ENCODE measurements at places on chromosomes 6 and 20.

- DNase-seq: peak; percentile 17
These were observed 3.6 kb upstream of the MATN4 start for GRCh38 chr20:45311589-45312211.

- no peak for DNase-seq
These were observed 10.7 kb downstream of the SDC4 start for GRCh38 chr20:45337367-45338120.

DNA sequence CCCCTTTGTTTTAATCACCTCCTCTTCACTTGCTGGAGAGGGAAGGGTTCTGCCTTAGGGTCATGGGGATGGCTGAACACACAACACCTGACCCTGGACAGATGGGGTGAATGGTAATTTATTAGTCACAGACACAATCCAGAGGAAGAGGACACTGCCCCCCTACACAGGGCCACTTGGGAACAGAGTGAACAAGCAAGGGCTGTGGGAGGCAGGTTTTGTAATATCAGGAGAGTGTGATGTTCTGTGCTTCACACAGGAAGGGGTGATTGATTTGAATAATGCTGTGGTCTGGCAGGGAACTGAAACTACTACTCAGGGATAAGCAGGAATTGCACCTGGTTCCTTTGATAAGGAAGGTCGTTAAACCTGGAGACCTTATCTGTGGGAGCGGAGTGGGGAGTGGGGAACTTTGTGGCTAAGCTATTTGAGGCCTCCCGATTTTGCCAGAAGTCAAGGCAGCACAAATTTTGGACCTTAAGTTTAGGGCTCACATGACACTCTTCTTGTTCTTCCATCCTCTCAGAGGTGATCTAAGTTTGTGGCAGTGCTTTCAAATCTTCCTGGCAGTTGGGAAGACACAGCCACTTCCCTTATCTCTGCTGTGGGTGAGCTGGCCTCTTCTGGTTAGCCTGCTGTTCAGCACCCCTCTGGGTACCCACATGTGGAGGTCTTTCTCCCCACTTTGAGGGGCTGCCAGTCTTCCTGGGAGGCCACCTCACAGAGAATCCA, 77.8 kb downstream of the CD164 start:
- DNase-seq: no peak

- DNase-seq: no peak
These were observed 295.6 kb upstream of the PLN start for GRCh38 chr6:118252474-118252873.

DNA sequence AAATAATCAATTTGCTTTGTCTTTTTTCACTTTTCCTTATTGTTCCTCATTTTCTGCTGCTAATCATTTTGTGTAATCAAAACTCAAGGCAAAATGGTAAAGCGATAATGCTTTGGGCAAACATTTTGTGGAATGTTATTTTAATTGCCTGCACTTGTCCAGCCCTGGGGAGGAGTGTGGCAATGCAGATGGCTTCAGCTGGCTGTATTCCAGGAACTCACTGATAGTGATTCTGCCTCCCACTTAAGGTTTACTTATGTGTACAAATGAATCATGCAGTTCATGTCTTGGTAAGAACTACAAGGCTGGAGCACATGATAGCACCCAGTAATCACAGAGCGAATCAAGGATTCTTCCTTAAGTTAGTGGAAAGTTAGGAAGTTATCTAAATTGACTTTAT, 107.8 kb downstream of the COL19A1 start:
- DNase-seq: no peak

GRCh38 chr6:105560611-105561066, 157.8 kb upstream of the PREP start:
- DNase-seq: no peak

- no peak for DNase-seq
These were observed 62.7 kb downstream of the LRRC1 start for GRCh38 chr6:53857318-53858094.

DNA sequence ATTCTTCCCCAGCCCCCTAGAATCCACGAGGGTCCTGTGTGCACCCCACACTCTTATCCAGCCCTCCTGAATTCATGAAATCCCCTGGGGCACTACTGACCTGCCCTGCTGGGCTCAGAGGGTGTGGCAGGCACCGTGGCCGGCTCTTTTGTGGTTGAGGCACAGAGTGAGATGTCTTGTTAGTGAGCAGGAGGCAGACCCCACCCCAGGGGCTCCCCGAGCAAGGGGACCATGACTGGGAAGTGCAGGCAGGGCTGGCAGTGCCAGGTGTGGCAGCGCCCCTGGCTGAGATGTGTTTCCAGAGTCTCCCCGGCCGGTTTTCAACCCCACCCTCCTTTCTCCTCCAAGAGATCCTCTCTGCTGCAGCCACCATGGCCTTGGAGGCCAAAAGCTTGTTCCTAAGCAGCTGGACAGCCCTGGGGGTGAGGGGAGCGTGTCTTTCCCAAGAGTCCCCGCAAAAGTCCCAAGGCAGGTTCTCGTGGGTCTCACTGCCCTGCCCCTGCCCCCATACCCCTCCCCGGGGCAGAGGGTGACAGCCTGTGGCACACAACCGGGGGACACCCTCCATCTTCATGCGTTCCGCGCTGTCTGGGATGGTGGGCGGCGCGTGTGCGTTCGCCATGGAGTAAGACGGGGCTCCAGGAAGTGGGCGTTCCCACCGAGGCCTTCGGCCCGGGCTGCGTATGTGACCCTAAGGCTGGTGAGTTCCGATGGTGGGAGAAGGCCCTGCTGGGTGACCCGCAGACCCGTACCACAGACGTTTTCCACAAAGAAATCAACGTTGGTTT, 208.9 kb downstream of the TAF4 start:
- no peak for DNase-seq

GRCh38 chr20:1941226-1941625, 46.0 kb downstream of the SIRPA start:
- DNase-seq: no peak

DNA sequence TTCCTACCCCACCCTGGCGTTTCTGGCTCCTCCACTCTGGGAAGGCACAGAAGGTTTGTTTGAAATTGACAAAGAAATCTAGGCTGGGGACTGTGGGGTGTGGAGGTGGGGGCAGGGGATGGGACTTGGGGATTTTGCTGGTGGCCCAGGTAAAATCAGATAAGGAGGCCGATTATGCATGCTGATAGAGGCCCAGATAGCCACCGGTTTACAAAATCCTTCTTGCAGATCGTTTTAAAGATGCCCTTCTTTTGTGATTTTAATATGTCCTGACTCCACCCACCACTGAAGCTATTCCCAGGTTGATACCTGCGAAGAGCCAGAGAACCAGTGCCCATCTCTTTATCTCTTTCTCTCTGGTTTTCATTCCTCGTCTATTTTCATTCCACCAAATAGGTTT, 104.9 kb downstream of the TFAP2C start:
- DNase-seq: no peak

GRCh38 chr20:58129721-58130151, 98.7 kb downstream of the ANKRD60 start:
- no peak for DNase-seq

DNA sequence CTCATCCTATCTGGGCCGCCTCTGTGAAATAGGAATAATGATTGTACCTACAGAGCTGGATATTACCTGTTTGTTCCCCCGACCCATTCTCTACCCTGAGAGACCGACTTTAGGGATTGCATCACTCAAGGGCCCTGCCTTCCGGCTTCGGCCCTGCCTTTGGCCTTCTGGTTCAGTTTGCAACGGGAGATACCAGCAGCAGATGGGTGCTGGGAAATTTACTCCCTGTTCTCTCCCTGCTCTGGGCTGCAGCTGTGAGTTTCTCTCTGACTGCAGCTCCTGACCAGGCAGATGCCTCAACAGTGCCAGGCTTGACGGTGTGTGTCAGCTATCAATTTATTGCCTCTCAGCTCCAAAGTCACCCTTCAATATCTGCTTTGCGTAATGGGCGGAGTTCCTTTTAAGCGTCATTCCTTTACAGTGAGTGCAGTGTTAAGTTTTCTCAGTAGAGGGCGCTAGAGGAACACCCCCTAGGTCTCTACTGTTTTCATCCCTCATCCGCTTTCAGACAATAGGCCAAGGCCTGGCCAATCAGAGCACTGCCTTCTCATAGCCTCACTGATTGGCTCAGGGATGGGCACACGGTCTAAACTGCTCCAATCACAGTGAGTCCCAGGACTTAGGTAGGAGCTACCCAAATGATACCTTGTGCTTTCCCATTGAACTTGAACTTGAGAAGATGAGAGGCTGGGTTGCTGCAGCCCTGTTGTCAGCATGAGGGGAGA, 30.0 kb downstream of the KCNG1 start:
- no peak for DNase-seq

DNA sequence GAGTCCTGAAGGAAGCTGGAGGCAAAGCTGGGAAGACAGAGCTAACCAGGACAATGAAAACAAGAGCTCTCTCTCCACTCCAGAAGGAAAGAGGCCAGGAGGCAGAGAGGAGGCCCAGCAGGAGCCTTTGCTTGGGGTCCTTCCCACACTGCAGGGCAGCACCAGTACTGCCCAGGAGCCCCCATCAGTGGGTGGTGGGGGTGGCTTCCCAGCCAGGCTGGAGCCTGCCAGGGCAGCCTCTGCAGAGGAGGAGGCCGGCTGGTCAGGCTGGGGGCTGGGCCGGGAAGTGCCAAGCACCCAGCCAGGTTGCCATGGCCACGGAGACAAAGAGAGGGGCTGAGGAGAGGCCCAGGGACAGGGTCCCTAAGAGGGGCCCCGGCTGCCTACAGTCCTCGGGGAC, 33.4 kb downstream of the PREX1 start:
- no peak for DNase-seq

- DNase-seq: no peak
These were observed 45.9 kb downstream of the UBE3D start for GRCh38 chr6:83019741-83020140.

DNA sequence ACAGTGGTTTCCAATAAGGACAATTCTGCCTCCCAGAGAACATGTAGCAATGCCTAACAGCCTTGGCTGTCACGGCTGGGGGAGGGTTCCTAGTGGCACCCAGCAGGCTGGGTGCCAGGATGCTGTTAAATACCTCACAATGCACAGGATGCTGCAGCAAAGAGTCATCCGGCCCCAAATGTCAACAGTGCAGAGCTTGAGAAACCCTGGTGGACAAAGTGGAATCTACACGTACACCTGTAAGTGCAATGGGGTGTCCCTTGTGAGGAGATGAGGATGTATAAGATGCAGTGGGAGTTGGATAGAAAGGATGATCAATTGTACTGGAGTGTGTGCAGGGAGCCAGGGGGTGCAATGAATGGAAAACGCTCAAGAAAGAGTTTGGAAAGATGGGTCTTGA, 142.4 kb downstream of the FNDC1 start:
- no peak for DNase-seq

GRCh38 chr6:5517796-5518195, 256.5 kb downstream of the FARS2 start:
- DNase-seq: no peak

Measured in stimulated activated CD8-positive, alpha-beta memory T cell treated with anti-CD3 and anti-CD28 coated beads, Interleukin-7, amount 100 ng/mL, for 1 hour (primary cell).